Right kidney (tissue), 9 donors: ENCODE measurements at places on chromosomes 3 and 15.

DNA sequence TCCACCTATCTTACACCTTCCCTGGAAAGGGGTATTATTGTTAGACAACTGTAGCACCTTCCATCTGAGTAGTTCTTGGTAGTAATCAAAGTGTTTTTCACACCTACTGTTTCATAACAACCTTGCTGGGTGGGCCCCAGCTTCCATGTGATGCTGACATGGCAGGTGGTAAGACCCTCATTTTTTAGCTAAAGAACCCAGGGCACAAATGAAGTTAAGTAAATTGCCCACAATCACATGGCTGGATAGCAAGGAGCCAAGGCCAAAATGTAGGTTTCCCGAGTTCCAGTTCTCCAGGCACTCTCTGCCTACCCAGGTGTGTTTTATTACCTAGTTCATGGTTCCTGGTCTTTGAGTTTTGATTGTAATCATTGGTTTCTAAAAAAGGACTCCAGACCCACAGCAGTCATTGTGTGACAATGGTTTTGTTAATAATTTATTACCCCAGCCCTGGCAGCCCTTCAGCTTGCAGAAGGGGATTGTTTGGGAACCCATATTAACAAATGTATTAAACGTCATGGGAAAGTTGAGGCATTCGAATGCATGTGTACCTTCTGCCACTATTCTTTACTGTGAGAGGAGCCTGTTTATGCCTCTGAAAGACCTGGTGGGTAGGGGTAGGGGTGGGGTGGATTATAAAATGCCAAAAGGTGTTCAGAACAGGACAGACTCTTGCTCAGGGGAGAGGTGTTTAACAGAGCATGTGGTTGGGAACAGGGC, 222.2 kb upstream of the BHLHE40 start:
- DNase-seq, result no peak

DNA sequence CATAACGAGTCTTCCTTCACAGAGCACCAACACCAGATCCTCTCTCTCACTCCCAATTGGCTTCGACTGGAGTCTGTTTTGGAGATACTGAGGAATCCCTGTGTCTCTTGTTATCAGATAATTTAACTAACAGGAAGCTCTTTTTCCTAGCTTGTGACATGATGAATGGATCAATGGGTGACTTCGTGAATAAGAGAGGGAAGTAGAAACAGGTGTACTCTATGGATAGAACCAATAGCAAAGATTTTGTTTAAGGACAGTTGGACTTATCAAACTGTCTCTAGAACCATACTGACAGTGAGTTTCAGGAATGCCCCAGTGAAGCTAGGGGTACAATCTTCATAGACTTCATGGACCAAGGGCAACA, 29.4 kb upstream of the KLHL6 start:
- DNase-seq, result no peak

- DNase-seq, result no peak
Measured at GRCh38 chr3:133855002-133855370, 40.7 kb downstream of the RAB6B start.

DNA sequence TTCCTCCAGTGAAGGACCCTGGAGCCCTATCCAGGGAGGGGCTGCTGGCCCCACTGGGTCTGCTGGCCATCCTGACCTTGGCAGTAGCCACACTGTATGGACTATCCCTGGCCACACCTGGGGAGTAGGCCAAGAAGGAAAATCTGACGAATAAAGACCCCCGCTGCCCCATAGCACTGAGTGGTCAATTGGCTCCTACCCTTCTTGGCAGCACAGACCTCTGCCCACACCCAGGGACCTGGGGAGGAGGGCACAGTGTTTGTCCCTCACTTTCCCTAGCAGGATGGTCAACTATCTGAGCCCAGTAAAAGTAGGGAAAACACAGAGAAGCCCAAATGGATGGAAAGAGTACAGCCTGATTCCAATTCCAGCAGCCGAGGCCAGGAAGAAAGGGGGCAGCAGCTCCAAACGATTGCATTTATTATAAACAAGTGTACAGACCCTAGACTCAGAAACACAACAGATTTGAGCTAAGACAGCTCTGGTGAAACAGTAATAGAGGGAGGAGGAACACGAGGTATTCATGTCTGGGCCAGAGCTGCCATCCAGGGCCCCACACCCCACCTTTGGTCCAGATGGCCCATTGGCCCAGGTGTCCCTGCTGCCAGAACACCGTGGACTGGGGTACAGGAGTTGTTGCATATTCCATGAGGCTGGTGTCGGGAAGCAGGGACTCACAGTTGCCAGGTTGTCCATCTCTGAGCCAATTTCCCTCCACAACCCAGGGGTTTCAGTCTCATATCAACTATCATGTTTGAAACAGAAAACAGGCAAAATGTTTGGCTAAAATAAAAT, 21.1 kb downstream of the ATRIP start:
- DNase-seq, result no peak
